Fibroblast of lung (primary cell): ENCODE measurements at places on chromosomes 3 and 15. TPM values are rescaled to one million over a fixed set of nuclear protein-coding genes. Genes with fewer than 3 reads are reported as not detected.

DNA sequence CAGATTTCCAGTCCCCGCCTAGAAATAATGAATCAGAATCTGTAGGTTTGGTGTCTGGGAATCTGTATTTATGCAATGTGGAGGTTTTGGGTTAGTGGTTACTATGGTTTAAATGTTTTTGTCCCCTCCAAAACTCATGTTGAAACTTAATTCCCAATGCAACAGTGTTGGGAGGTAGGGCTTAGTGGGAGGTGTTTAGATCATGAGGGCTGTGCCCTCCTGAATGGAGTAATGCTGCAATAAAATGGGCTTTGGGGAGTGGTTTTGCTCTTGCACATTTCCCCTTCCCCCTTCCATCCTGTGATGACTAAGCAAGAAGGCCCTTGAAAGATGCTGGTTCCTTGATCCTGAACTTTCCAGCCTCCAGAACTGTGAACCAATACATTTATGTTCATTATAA is 9.2 kb upstream of the RFC4 start:
- DNase-seq = peak; percentile 68
- no peaks in the 10 kb centered on the region for H3K36me3 ChIP-seq
- no peak overlapping the region for H3K4me3 ChIP-seq
- H3K4me1 ChIP-seq = peaks cover 2% of the 10 kb centered on the region
- no peaks in the 10 kb centered on the region for H3K27me3 ChIP-seq

DNA sequence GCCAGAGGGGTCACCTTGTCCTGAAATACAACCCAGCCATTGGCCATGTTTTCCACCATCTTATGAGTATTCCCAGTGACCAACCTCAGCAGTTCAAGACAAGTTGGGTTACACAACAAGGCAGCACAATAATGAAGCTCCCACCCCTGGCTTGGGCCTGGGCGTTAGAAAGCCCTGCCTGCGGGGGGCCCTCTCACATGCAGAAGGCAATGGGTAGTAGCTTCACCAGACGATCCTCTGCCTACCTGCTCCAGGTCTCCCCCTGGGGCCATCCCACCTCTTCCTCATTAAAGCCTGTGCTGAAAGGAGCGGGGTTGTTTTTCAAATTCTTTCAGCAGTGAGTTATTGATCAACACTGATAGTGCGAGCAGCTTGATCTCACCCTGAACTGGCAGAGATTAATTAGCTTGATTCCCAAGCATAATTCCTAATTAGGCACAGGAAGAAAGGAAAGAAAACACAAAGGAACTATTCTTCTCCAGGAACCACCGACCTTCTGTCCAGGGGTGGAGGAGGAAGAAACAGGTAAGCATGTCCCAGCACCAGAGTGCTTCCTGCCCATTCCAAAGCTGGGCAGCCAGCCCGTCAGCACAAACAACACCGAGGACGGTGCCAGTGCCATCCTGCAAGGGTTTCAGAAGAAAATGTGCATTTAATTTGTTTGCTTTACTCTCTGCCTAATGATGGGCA is 79.7 kb upstream of the CGNL1 start:
- DNase-seq = no peak
- no peak overlapping the region for H3K4me3 ChIP-seq
- no peak overlapping the region for H3K27ac ChIP-seq
- H3K27me3 ChIP-seq = no peaks in the 10 kb centered on the region
- H3K4me1 ChIP-seq = no peaks in the 10 kb centered on the region
- H3K36me3 ChIP-seq = no peaks in the 10 kb centered on the region

DNA sequence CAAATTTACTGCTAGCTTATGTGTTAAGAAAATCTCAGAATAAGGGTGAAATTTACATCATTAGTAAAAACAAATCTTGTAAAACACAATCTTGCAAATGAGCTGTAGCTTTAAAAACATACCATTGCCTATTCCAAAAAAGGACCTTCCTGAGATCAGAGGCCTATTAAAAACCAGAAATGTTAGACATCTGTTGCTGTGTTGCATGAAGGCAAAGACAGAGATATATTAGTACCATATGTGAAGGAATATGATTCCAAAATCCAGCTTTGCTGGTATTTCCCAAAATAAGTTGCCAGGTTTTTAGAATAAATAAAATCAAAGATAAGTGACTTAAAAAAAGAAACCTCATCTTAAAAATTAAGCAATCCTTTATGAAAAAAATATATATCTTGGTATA is 504.1 kb upstream of the CDIN1 start:
- H3K4me3 ChIP-seq = no peak overlapping the region
- no peaks in the 10 kb centered on the region for H3K27me3 ChIP-seq
- no peaks in the 10 kb centered on the region for H3K36me3 ChIP-seq

DNA sequence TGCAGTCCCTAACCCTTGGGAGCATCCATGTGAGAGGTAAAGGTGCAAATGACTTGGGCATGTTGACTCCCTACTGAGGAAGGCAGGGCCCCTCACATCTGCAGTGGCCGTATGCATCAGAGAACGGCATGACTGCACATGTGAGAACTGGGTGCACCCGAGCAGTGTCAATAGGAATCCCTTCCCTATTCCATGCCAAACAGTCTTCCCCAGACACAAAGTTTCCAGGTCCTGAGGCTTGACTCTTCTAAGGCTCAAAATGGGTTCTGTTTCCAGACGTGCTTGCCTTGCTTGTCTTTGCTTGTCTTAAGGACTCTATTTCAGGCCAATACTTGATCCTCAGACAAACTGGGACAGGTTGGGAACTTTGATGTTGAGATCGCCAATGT is 20.5 kb upstream of the ANPEP start:
- DNase-seq = no peak
- H3K36me3 ChIP-seq = peaks cover 17% of the 10 kb centered on the region
- no peak overlapping the region for H3K4me3 ChIP-seq
- no peaks in the 10 kb centered on the region for H3K27me3 ChIP-seq
- no peak overlapping the region for H3K27ac ChIP-seq

DNA sequence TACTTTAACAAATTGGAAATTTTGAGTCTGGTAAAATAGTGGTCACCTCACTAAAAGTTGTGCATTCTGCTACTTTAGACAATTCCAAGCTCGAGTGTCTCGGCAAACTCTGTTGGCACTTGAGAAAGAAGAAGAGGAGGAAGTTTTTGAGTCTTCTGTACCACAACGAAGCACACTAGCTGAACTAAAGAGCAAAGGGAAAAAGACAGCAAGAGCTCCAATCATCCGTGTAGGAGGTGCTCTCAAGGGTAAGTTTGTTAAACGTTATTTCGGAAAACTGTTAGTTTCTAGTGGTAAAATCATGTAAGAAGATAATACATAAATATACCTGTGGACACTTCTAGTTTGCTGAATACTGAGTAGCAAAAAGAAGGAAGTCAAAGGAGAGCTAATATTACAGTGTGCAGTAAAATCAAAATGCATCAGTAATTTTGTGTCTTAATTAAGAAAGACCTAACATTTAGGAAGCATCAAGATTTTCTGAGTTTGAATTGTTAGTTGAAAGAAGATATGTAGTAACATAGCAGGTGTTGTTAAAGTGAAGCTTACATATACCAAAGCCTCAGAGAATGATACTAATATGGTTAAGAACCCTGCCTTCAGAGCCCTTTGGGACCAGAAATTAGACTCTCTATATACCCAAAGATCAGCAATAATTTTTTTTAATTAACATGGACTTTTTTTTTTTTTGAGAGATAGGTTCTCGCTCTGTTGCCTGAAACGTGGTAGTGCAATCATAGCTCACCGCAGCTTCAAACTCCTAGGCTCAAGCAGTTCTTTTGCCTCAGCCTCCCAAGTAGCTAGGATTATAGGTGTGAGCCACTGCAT is 23.0 kb downstream of the BUB1B start:
- H3K27ac ChIP-seq = no peak overlapping the region
- DNase-seq = no peak
- H3K4me1 ChIP-seq = no peaks in the 10 kb centered on the region

DNA sequence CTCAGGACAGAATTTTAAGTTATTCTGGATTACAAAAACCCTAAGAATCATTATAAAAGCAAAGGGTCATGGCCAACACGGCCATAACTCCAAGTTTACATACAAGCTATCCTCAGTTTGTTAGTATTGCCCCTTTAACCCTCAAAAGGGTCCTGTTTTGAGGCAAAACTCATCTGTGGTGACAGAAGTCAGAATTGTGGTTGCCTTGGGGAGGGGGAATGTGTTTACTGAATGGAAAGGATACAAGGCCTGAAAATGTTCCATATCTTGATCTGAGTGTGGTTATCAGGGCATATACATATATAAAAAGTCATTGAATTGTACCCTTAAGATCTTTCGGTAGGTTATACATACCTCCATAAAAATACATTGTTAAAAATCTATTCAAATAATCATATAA is 2.1 kb downstream of the SFMBT1 start:
- H3K27me3 ChIP-seq = peaks cover 6% of the 10 kb centered on the region
- no peaks in the 10 kb centered on the region for H3K36me3 ChIP-seq
- H3K4me3 ChIP-seq = no peak overlapping the region
- DNase-seq = no peak
- H3K4me1 ChIP-seq = peaks cover 4% of the 10 kb centered on the region

INSYN1 gene
- 1.2 and 1.3 TPM in 2 replicates for total RNA-seq

P2RY13 gene
- under 0.01 TPM in 1 of 2 replicates, not detected in the other for total RNA-seq

RMDN3 gene
- total RNA-seq = 14.1 and 16.0 TPM in 2 replicates

RTP1 gene
- under 0.01 TPM in 1 of 2 replicates, not detected in the other for total RNA-seq

LPCAT4 gene
- total RNA-seq = 6.2 and 6.3 TPM in 2 replicates
